ENCODE measurements at places on chromosomes 4 and X. TPM values are rescaled to one million over a fixed set of nuclear protein-coding genes. Genes with fewer than 3 reads are reported as not detected.
A peak's percentile ranks its signal among the peaks of the same experiment; 100 is the strongest.

- no peak for DNase-seq
Measured at GRCh38 chr4:150799207-150799606, 215.9 kb downstream of the LRBA start.

GRCh38 chr4:163892417-163892816, 397.9 kb downstream of the TMA16 start:
- no peak for DNase-seq

GRCh38 chr4:6909970-6910339, 329 bp downstream of the TBC1D14 start:
- no peak for DNase-seq

The DMP1 gene
- not detected for total RNA-seq

The HSFX4 gene
- total RNA-seq, result not detected

The VSIG4 gene
- 6.4 TPM for total RNA-seq

- peak; percentile 61 for DNase-seq
Measured at GRCh38 chrX:152913910-152914309, 16.0 kb downstream of the ZNF185 start.

The TMEM47 gene
- total RNA-seq, result 108 TPM

GRCh38 chr4:54779476-54780148, 121.9 kb downstream of the KIT start:
- peak; percentile 17 for DNase-seq

GRCh38 chr4:17708992-17709762, 72.2 kb downstream of the FAM184B start:
- DNase-seq, result no peak

DNA sequence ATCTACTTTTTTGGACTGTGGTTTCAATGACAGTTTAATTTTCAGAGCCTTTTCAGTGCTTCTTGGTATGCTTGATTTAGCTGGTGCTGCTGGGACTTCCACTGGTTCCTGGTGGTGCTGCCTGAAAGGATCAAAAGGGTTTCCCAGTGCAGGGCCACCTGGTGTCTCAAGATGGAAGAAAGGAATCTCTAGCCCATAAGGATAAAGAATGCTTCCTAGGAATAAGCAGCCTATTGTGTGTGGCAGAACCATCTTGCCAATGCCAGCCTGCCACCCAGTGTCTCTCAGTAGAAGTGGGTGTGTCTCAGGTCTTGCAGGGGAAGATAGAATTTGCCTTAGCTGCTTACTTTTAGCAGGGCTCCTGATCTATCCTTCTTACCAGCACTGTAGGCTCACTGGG, 15.0 kb upstream of the RAI2 start:
- DNase-seq, result no peak

The TSR2 gene
- 21.0 TPM for total RNA-seq

The HTN3 gene
- not detected for total RNA-seq

The MID2 gene
- total RNA-seq, result 25.8 TPM

DNA sequence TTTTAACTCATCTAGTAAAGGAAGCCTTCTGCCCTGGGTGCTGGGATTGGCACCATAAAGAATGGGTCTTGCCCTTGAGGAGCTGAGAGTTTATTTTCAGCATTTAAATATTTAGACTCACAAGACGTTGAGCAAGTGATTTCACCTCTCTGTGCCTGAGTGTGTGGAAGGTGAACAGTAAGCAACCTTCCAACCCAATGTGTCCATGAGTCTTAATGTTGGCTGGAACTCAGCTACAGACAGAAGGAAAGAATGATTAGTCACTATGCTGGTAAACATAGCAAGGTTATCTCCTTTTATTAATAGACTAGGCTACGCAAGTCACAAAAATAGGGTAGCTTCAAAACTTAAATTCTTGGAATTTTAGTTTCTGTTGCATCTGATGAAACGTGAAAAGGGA, 277.4 kb upstream of the GATB start:
- no peak for DNase-seq

DNA sequence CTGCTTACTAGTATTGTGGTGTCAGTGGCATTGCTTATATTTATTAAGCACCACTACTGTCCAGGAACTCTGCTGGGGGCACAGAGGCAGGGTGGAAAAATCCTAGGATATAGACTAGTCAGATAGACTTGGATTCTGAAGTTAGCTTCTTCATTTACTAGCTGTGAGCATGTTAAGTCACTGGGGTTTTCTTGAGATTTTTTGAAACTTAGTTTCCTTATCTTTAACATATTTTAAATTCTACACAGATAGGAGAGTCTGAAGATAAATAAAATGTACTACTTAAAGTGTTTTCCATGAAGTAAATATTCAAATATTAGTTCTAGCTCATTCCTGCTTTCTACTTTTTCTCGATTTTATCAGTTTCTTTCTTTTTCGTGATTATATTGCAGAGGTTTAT, 196.9 kb upstream of the GRID2 start:
- DNase-seq, result no peak

DNA sequence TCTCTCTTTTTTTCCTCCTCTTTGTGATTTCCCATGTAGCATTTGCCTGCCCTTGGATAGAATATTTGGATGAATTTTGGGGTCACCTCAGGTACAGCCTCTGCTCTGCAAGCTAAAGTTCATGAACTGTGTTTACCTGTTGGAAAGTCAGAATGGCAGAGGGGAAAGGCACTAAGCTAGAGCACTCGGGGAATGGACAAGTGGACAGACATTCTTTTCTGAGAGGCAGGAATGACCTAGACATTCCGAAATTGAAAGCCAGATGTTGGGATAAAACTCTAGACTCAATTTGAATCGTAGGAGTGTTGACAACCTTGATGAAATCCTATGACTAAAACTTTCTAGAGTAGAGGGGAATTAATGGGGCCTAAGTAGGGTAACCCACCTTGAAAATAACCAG, 56.1 kb downstream of the LUZP4 start:
- DNase-seq, result no peak

GRCh38 chr4:127888559-127888958, 7.9 kb downstream of the PLK4 start:
- DNase-seq, result no peak

The TLR8 gene
- total RNA-seq, result not detected

- no peak for DNase-seq
Measured at GRCh38 chr4:129261584-129261983, 165.6 kb downstream of the C4orf33 start.

GRCh38 chr4:5757536-5757935, 46.5 kb downstream of the EVC start:
- DNase-seq, result no peak

DNA sequence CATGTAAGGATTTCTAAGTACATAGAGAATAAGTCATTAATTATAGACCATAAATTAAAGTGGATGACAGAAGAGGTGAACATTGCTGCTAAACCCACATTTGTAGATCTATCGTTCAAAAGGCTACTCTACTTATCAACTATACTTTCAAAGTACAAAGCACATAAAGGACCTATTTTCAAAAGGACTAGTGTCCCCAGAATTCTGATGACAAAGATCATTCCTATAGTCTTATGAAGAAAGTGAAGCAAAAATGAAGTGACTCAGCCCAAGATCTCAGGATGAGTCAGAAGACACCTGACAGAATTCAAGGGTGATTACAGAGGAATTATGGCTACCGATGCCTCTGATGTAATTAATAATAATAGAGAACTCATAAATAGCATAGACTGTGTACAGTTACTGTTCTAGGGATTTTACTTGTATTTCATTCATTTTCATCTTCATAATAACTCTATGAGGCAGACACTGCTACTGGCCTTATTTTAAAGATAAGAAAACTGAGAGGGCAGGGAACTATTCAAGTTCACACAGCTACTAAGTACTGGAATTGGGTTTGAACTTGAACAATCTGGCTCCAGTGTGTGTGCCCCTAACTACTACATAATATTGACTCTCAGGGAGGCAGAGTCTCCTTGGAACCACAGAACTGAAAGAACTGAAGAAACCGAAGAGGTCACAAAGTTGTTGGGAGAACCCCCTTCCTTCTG, 17.1 kb downstream of the USP46 start:
- no peak for DNase-seq

The MAP7D2 gene
- total RNA-seq, result 0.72 TPM

DNA sequence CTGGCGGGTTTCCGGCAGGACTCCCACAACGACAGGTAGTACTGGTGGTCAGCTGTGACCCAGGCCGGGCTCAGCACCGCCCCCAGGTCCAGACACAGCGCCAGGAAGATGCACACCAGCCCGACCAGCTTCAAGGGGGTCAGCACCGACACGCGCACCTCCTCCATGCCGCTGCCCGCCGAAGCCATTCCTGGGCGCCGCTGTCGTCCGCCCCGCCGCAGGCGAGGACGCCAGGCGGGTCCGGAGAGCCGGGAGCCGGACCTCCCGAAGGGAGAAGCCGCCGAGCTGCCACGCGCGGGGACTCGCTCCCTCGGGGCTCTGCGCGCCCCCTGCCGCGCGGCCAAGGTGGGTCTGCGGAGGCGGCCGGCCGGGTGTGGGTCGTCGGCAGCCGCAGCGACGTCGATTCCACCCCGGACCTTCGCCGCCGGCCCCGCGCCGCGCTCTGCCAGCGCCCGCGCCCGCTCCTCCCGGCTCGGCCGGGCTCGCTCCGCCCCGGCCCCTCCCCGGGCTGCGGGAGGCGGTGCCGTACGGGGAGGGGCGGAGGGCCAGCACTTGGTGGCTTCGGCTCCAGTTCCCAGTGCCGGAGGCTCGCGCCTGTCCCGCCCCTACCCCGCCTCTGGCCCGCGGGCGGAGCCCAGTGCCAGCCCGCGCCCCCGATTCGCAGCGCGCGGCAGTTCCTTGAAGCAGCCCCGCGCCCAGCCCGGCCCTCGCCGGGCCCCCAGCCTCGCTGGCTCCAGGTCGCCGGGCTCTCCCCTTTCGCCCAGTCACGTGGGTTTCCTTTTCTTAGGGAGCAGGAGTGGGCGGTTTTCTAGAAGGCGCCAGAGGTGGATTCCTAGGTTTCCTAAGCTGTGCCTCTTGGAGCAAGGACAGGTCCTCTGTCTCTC, at the start of gene TMEM47:
TMEM47 (minus strand) TSS at position 444 of the 884 bp plus-strand sequence; CDS start at position 188, 256 bp downstream.
- peak; percentile 87 for DNase-seq

GRCh38 chrX:21934414-21934813, 6.1 kb upstream of the SMS start:
- no peak for DNase-seq

- peak; percentile 9 for DNase-seq
Measured at GRCh38 chr4:65791812-65792308, 121.6 kb upstream of the EPHA5 start.

The VCX gene
- total RNA-seq, result not detected

- no peak for DNase-seq
Measured at GRCh38 chr4:122552898-122553297, 68.0 kb downstream of the IL21 start.

DNA sequence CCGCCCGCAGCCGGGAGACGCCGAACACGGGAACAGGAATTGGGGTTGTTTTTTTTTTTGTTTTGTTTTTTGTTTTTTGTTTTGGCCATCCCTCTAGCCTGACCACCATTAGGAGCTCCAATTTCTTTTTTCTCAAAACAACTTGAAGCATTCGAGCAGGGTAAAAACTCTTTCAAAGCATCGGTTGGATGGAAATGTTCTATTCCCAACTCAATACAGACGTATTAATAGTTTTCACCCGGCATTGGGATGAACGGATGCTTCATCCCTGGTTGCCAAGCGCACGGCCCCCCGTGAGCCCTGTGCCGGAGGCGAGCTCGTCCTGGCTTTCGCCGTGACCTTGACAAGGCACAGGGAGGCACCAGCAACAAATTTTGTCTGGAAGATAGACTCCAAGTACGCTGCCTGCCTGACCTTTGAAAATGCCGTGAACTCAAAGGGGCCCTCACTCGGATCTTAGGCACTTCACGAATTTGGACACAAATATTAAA, 352 bp upstream of the MAP3K15 start:
- no peak for DNase-seq

DNA sequence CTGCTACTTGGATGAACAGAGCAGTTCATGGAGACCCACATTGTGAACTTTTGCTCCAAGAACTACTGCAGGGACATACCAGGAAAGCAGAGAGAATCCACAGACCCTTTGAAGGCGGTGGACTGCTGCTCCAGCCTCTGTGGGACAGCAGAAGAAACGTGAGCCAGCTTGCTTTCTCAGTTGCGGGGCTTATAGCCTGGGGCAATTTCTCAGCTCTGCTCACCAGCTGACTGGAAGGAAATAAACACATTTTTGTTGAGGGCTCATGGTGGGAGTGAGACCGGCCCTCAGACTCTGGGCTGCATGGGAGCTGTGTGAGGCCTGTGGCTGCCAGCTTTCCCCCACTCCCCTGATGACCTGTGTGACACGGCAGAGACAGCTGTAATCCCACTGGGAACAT, 2.6 kb upstream of the ADH1A start:
- no peak for DNase-seq

DNA sequence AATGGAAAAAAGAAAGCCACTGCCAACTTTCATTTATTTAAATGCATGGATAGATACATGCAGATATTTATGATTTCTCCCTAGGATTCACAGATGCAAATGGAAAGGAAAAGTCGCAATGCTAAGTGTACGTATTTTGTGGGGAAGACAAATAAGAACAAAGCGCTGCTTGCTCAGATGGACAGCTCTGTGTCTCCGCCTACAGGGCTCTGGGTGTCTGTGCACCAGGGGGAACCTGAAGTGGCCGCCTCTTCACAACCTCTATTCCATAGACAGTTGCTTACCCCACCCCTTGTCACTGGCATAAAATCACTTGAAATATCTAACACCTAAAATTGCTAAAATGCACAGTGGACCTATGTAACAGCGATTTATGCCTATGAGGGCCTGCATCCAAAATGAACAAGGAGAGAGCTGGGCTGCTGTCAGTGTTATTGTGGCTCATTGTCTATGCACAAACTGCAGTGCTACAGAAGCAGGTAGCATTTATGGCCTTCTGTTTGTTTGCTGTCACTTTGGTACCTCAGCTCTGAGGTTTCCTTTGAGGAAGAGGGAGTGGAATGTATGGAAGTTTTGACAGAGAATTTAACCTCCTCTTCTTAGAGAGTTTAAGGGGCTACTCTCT, 58.6 kb upstream of the PAGE1 start:
- peak; percentile 55 for DNase-seq

The AKAP14 gene
- 0.41 TPM for total RNA-seq

Measured in tongue (tissue), 3 donors.